ENCODE measurements at places on chromosomes 1 and 21.

- DNase-seq, result no peak
These were observed 746 bp downstream of the MACF1 start for GRCh38 chr1:39205102-39205780.

DNA sequence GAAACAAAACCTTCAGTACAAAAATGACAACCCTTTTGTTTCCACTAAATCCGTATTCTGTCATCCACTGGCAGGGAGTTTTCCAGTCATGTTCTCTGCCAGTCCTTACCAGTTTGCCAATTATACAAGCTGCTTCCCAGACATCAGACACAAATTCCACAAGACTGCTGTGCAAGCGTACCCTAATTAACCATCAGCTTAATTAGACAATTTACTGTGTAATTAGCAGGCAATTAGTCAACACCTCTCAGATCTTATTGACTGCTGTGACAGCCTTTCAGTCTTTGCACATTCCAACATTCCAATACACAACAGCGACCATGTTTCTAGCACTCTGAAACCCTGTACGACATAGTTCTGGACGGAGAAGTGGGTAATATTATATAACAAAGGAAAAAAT lies 420.1 kb downstream of the DPYD start:
- DNase-seq, result no peak

- no peak for DNase-seq
These were observed 55.1 kb upstream of the GJA5 start for GRCh38 chr1:147815503-147815902.

- DNase-seq, result no peak
These were observed 129.2 kb downstream of the PTPN14 start for GRCh38 chr1:214422137-214422671.

DNA sequence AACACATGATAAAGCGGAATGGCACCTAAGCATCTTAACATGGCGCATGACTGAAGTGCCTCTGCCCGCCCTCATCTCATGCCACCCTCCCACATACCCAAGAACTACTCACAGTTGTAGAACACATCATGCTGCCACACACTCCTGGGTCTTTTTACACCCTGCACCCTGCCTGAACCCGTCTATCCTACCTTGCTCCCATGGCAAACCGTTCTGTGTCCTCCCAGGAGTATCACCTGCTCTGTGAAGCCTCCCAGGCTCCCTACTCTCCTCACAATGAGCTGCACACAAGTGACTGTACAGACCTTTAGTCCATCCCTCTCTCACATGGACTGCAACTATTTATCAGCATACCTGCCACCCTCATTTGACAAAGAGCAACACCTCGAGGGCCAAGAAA lies 144.0 kb downstream of the TGFBR3 start:
- DNase-seq, result no peak

DNA sequence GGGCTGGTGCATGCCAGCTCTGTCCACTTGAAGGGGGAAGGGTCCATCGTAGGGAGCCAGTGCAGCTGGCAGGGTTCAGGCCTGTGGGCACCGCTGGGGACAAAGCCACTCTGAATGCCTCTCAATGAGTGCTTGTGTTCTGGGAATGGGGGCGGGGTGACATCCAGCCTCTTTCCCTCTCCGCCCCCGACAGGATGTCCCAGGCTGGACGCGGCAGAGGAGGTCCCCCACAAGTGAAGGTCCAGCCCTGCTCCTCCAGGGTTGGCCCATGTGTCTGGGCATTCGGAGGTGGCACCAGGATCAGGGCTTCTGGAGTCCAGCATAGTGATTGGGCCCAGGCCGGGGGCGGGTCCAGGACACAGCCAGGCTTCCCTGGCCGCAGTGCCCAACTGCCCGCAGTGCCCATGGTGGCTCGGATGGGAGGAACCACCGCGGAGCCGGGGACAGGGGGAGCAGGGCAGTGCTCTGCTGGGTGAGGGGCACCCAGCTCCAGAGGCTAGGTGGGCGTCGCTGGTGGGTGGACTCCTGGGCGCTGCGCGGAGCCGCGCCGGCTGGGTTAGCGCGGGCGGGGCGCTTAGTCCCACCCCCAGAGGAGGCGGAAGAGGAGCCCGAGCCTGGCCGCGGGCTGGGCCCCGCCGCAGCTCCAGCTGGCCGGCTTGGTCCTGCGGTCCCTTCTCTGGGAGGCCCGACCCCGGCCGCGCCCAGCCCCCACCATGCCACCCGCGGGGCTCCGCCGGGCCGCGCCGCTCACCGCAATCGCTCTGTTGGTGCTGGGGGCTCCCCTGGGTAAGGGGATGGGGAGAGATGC lies at the start of gene SHISA4:
SHISA4 (plus strand) TSS at position 617 of the 808 bp plus-strand sequence; CDS start at position 714, 97 bp downstream.
- DNase-seq, result peak; percentile 93

GRCh38 chr1:165925498-165926079 lies 98.2 kb downstream of the UCK2 start:
- no peak for DNase-seq

Measured in 8988T (cell line).